ENCODE measurements at places on chromosomes 7 and 10. TPM values are rescaled to one million over a fixed set of nuclear protein-coding genes. Genes with fewer than 3 reads are reported as not detected.

DNA sequence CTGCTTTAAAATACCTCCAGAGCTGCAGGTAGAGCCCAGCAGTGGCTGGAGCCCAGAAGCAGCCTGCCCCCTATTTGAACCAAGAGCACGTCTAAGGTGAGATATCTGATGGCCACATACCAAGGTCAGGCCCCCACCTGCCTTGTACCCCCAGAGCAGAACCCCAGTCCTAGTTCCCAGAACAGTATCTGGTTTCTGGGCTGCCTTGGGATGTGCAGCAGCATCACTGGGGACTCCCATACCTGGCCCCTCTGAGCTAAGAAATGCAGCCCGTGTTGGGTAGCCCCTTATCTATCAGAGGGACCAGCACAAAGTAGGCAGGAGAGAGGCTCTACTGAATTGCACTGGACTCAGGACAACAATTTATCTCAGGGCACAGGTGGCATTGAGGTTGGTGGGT is 8.9 kb downstream of the SFTPD start:
- DNase-seq = no peak

DNA sequence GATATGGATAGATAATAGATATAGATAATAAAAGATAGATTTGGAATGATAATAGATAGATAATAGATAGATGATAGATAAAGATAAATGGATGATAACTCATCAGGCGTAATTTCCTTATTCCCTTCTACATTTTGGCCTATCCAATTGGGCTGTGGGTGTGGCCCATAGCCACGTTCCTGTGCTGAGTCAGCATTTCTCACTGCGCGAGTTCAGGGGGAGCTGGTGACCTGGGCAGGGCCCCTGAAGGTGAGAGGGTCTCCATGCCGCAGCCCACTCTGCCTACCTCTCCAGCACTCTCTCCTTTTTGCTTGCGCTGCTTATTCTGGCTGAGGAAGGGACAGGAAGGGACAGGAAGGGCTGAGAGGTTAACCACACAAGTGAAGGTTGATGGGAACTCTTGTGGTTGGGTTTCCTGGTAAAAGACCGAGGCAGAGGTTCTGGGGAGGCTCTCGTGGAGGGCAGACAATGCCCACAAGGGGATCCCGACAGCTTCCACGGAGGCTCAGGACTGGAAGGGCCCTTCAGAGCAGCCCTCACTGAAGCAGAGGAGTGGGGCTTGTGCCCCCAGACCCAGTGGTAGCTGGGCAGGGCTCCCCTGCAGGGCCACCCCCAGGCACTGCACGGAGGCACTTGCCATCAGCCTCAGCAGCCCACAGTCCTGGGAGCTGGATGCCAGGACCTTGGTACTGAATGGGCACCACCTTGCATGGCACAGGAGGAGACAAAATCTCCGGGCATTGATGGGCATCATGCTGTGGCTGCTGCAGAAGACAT is 247.3 kb upstream of the PITRM1 start:
- DNase-seq = no peak

DNA sequence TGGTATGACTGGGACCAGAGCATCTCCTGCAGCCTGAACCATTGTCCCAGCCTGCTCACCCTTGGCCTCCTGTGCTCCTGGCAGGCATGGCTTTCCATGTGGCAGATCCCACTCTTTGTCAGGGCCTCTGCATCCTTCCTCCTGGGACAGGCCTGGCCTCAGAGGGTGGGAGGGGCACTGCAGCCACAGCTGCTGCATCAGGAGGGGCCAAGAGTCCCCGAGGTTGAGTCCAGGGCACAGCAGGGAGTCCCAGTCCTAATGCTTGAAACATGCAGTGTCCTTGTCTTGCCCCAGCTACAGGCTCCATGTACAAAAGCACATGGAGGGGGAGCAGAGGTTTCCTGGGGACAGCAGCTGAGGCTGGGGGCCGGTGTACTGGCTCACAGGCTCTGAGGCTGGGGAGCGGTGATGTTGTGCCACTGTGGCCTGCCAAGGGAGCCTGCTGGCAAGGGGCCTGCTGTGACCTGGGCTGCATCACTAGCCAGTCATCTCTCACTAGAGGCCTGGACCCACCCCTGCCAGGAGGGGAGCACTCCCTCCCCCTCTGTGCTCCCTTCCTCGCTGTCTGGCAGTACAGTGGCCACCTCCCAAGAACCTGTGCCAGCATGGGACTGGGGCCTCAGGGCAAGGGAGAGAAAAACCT is 144.8 kb downstream of the ZNF248 start:
- DNase-seq = no peak

SPDYE16 gene
- total RNA-seq = 0.27 TPM

GRCh38 chr10:116026315-116026714 is 246.7 kb downstream of the GFRA1 start:
- no peak for DNase-seq
